ENCODE measurements at places on chromosomes 6 and 20. TPM values are rescaled to one million over a fixed set of nuclear protein-coding genes. Genes with fewer than 3 reads are reported as not detected.

- H3K36me3 ChIP-seq = no peaks in the 10 kb centered on the region
- H3K4me1 ChIP-seq = peaks cover 4% of the 10 kb centered on the region
- DNase-seq = no peak
- no peak overlapping the region for H3K4me3 ChIP-seq
Measured at GRCh38 chr6:81769824-81770223, 17.3 kb upstream of the TENT5A start.

- DNase-seq = peak; percentile 27
- no peak overlapping the region for H3K4me3 ChIP-seq
- H3K4me1 ChIP-seq = no peaks in the 10 kb centered on the region
- H3K36me3 ChIP-seq = no peaks in the 10 kb centered on the region
- no peak overlapping the region for H3K27ac ChIP-seq
- H3K27me3 ChIP-seq = peaks cover 12% of the 10 kb centered on the region
Measured at GRCh38 chr6:38773338-38773737, 58.2 kb downstream of the DNAH8 start.

DNA sequence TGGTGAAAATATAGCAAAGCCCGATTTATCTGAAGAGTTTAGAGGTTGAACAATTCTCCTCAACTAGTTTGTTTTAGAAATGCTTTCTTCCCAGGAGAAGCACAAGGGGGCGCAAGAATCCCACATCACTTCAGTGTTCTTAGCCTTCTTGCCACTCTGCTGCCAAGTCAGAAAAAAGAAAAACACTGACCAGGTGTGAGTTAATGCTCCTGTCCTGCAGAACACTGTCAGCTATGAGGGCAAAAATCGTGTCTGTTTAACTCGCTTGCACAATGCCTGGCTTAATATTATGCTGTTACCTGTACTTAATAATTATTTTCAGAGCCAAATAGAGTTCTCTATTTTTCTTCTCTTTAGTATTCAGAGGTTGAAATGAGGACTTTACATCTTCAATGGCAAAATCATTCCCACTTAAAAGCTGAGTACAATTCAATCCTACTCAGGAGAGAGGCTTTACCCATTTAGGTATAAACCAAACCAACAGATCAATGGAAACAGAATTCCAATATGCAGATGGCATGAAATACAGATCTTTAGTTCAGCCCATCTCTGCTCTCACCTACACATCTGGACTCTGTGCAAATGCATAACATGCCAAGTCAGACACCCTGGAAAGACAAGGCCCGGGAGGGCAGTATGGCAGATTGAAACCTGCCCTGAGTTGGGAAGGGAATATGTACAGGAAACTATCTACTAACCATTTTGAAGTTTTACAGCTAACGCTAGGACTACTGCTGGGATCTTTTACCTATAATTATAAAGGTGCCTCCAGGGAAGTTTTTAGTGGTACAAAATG, 71.4 kb upstream of the TULP1 start:
- no peak overlapping the region for H3K4me3 ChIP-seq
- H3K27me3 ChIP-seq = no peaks in the 10 kb centered on the region
- H3K27ac ChIP-seq = no peak overlapping the region
- H3K36me3 ChIP-seq = peaks cover 36% of the 10 kb centered on the region
- DNase-seq = peak; percentile 87

- H3K27ac ChIP-seq = peak overlapping the region; percentile 55
- H3K27me3 ChIP-seq = no peaks in the 10 kb centered on the region
- H3K4me1 ChIP-seq = peaks cover 82% of the 10 kb centered on the region
- H3K36me3 ChIP-seq = peaks cover 13% of the 10 kb centered on the region
- DNase-seq = no peak
Measured at GRCh38 chr6:106113256-106113959, 27.3 kb downstream of the PRDM1 start.

The SLC13A3 gene
- not detected for total RNA-seq

The CRISP3 gene
- total RNA-seq = not detected

Data from activated CD8-positive, alpha-beta T cell treated with anti-CD3 and anti-CD28 coated beads, Interleukin-2, amount 10 ng/mL, durations not matched to agents 7 days and 5 days (primary cell).